HEK293T (cell line): ENCODE measurements at places on chromosomes 6 and 20.

GRCh38 chr6:129787816-129788215 lies 73.3 kb downstream of the TMEM244 start:
- DNase-seq = no peak

GRCh38 chr6:17278289-17279063 lies 2.7 kb upstream of the RBM24 start:
- no peak for DNase-seq

DNA sequence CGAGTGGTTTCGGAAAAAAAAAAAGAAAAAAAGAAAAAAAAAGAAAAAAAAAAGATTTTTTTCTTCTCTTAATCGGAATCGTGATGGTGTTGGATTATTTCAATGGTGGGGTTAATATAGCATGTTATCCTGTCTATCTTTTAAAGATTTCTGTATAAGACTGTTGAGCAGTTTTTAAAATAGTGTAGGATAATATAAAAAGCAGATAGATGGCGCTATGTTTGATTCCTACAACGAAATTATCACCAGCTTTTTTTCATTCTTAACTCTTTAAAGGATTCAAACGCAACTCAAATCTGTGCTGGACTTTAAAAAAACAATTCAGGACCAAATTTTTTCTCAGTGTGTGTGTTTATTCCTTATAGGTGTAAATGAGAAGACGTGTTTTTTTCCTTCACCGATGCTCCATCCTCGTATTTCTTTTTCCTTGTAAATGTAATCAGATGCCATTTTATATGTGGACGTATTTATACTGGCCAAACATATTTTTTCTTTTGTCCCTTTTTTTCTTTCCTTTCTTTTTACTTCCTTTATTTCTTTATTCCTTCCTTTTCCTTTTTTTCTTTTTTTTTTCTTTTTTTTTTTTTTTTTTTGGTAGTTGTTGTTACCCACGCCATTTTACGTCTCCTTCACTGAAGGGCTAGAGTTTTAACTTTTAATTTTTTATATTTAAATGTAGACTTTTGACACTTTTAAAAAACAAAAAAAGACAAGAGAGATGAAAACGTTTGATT lies 3.6 kb downstream of the SOX4 start:
- no peak for DNase-seq

- no peak for DNase-seq
Measured at GRCh38 chr6:11785415-11785773, 6.8 kb upstream of the ADTRP start.

- peak; percentile 28 for DNase-seq
Measured at GRCh38 chr6:153790048-153790447, 249.0 kb upstream of the OPRM1 start.

GRCh38 chr6:125346201-125346925 lies 44.6 kb upstream of the HDDC2 start:
- no peak for DNase-seq

DNA sequence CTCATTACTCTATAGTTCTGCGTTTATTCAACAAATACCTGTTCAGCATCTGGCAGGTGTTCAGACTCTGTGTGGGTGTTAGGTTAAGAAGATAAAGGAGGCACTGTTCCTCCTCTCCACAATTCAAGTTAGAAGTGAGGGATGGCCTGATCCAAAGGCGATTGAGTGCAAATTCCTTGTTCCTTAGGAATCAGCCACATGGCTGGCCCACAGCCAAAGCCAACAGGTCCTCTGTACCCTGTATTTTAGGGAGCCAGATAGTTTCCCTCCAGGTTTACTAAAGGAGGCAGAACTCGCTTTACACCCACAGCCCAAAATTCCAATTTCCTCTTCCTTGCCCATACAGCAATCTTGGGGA lies 5.0 kb upstream of the CD40 start:
- no peak for DNase-seq

DNA sequence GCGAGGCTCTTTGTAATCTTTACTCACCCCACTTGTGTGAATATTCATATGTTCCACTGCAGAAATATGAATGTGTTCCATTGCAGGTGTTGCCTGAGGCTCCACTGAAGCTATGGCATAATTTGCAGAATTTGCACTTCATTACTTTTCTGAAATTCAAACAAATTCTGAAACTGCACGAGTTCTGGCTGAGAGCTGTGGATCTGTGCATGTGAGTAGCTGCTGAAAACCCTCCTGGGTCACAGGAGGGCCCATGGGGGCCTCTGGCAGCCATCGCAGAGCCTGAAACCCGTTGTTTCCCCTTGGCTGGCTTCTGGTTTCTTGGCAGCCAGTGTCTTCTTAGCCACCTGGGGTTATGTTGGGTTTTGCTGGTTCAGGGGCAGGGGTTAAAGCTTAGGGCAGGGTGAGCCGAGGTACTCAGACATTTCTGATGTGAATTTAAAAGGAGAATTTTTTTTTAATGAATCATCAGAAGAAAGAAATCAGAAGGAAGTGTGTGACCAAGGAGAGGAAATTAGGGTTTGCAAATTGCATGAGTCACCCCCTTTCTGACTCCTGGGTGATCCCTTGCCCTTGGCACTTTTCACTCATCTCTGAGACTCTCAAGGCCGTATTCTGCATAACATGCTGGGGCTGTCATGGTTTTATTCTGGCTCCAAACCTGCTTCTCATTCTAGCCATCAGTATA lies 40.6 kb downstream of the TOX2 start:
- no peak for DNase-seq

GRCh38 chr6:14706378-14706929 lies 539.4 kb upstream of the JARID2 start:
- no peak for DNase-seq

- peak; percentile 30 for DNase-seq
Measured at GRCh38 chr6:135922174-135922573, 70.7 kb downstream of the PDE7B start.

GRCh38 chr20:14612391-14612790 lies 275.0 kb upstream of the FLRT3 start:
- no peak for DNase-seq

DNA sequence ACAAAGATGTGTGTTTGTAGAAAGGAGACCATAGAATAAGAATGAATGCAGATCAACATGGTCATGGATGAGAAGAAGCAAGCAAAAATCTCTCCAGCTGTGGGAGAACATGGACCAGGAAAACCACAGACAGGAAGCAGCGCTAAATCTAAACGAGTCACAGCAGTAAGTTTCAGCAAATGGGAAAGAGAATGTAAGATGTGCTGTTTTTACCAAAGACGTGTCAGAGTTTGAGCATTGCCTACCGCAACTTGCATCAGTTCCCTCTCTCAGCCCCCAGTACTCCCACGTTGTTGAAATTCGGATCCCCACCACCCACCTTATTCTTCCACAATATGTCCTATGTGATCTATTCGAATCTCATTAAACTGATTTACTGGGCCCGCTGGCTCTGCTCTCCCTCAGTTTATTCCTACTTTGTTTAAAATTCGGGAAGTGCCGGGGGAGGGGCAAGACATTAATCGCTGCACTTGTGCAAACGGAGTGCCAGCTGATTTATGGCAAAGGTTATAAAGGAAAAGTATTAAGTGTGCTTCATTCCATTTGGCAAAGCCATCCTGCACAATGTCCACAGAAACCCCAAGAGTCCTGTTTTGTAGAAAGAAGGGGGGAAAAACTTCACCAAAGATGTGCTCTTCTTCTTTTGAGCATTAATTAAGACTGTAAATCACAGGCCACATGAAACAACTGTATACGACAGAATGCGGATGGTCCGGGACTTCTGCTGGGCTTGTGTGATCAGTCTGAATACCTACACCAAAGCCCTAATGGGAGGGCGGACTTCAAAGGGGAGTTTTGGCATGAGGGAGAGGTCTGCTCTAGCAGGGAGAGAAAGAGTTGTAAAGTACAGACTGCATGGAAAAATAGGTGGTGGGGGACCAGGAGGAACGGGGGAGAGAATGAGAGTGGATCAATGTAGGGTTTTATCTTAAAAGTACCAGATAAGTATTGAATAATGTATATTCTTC lies 59.1 kb upstream of the PRDM1 start:
- no peak for DNase-seq

GRCh38 chr6:56840467-56841380 lies 114.2 kb upstream of the BEND6 start:
- no peak for DNase-seq

DNA sequence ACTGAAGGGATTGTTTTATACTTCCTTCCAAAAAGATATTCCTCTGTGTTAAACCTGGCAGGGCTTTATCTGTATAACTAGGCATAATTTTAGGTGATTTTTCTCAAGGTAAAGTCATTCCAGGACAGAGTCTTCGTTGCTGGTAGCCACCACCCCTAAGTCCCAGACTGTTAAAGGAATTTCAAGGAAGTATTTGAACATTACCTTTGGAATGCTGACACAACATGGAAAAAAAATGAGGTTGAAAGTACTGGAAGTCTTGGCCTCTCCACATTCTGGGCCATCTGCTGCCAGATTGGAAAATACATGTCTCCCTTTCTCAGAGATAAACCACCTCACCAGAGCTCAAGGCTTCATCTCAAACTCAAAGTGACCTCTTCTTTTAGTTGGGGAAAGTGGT lies 27.0 kb upstream of the ETV7 start:
- DNase-seq = no peak

GRCh38 chr20:53789989-53790675 lies 196.5 kb upstream of the ZNF217 start:
- no peak for DNase-seq

GRCh38 chr20:48769069-48769983 lies 58.5 kb downstream of the PREX1 start:
- DNase-seq = no peak

DNA sequence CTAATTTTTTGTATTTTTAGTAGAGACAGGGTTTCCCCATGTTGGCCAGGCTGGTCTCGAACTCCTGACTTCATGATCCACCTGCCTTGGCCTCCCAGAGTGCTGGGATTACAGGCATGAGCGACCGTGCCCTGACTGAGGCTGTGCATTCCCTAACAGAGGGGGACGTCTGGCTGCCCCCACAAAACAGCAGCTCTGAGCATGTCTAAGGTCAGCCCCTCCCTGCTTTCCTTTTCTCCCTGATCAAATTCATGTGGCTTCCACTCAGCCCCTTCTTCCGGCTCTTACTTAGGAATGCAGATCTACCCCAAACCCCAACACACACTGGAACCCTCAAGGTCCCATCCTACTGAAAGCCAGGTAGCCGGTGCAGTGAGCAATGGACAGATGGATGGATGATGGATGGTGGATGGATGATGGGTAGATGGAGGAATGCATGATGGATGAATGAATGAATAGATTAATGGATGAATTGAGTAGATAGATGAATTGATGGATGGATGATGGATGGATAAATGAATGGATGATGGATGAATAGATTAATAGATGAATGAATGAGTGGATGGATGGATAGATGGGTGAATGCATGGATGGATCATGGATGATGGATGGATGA lies 91.5 kb upstream of the BHLHE23 start:
- no peak for DNase-seq

DNA sequence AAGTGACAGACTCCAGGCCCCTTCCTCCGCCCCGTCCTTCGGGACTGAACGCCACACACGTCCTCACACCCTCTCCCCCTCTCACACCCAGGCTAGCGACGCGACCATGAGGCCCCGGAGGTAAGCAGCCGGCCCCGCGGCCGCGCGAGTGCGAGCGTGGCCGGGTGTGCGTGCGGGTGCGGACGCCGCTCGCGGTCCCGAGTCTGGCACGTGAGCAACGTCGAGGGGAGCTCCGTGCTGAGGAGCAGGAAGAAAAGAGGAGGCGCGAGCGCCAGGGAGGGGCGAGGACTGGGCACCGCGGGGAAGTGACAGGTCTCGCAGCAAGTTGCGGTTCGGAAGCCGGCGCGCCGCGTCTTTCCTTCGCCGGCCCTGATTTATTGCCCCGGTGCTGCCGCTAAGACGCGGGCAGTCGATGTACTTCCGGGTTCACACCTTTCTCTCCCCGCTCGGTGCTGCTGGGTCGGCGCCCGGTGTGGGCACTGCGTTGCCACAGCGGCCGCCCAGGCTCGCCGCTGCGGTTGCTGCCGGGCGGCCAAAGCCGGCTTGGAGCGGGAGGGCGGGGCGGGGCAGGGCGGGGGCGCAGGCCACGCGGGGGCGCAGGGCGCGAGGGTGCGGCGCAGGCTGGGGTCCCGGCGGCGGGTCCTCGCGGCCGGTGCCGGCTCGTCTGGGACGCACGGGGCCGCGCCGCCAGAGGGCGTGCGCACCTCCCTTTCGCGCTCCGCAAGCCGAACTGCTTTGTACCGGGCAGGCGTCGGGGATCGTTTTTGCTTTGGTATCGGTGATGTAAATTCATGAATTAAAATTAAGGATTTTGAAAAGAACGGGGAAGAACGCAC lies 15.8 kb upstream of the LIN28B start:
- peak; percentile 85 for DNase-seq

DNA sequence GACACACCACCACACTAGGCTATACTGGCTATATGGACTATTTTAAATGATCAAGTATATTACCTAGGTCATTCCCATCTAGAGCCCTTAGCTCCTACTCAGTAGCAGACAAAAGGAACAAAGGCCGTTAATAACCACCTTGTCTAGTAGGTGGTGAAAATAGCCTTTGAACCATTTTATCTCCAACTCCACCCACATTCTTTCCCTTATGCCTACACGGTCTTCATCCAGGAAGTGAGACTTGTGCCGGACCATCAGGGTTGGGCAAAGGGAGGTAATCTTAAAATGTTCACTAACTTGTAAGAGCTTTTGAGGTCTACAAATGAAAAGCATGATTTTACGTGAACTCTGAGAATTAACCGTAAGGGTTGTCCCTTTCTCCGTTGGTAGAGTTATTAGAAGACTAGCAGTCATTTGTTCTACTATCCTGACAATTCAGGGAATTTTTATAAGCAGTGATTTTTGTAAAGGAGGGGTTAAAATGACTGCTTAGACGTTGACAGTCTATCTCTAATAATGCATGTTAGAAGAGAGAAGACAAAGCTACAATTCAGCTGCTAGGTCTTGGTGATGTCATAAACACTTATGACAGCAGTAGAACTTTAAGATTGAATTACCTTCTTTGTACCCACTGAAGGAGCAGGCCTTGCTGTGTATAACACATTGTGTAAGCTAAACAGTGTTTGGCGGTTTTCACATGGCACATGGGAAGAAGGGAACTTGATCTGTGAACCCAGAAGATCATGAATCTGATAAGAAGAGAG lies 371.8 kb upstream of the JAG1 start:
- DNase-seq = no peak

DNA sequence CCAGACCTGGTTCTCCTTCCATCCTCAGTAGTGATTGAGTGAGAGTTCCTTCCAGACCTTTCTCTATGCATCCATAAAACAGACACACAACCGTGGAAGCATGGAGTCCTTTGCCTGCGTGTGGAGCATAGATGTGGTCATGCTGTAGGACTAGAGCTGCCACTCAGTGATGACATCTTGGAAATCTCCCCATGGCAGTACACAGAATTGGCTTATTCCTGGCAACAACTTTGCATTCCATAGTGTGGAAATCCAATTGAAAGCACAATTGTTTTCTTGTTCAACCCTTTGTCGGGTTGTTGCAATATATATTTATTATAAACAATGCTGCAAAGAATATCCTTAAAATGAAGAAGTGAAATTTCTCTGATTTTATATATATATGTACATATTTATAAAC lies 547.8 kb downstream of the CDH26 start:
- no peak for DNase-seq

DNA sequence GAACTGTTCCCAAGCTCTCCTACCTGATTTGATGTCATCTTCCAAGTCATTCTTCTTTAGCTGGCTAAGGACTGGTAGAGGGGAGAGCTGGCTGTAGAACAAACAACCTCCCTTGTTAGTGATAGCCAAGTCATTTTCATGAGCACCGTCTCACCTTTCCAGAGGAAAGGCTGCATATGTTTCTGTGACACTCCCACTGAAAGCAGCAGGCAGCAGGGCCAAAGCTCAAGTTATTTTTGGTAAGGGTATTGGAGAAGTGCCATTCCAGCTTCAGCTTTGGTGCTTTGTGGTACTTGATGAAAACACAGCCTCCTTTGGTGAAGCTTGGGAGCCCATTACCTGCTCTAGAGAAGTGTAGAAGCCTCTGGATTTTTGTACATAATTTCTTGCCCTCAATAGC lies 5.4 kb upstream of the DOK5 start:
- DNase-seq = no peak

- DNase-seq = no peak
Measured at GRCh38 chr20:21182832-21183563, 57.1 kb downstream of the KIZ start.
